ENCODE measurements at places on chromosomes 13 and 19.

DNA sequence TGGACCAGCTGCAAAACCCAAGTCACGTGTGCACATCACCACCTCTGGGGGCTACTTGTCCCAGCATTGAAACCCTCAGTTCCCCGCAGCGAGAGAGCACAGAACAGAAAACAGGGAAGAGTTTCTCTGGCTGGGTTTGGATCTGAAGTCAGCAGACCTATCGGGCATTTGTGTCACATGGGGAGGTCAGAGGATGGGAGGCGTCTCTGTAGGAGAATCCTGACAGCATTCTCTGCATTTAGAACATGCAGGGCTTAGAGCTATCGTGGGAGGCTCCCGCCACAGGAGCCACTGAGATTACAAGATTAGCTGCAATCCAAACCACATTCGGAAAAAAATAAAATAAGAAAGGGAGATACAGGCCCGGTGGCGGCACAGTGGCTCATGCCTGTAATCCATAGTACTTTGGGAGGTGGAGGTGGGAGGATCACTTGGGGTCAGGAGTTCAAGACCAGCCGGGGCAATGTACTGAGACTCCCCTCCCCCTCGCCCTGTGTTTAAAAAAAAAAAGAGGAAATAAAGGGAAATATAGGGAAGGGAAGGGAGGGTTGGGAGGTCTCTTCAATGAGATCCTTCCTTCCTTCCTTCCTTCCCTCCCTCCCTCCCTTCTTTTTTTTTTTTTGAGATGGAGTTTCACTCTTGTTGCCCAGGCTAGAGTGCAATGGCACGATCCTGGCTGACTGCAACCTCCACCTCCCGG is 2.9 kb upstream of the TLE6 start:
- no peak for DNase-seq

GRCh38 chr13:41492432-41493260 is 35.3 kb downstream of the RGCC start:
- no peak for DNase-seq

DNA sequence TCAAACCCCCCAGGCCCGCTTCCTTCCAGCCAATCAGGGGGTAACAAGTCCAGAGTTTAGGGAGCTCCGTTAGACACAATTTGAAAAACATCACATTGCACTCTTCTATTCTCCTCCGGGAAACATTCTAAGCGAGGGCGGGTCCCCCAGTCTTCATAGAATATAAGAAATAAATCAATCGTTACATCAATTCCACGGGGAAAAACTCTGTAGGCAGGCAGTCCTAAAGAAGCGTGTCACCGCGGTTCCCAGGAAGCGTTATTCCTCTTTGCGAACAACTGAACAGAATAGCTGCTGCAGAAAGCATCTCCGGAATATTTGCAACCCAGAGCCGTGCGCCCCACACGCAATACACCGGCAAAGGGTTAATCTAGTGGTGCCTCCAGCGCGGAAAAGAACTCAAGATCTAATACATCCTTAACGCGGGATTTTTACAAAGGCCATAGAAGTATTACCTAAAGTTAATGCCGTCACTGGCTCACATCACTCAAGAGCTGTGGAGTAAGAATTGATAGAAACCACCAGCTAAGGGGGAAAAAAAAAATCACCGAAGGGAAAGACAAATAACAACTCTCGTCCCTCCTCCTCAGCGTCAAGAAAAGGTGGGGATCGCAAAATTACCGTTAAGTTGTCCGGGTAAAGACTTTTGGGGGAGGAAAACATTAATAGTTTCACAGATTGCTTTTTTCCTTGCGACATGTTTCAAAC is 65.1 kb downstream of the KCNRG start:
- no peak for DNase-seq

- no peak for DNase-seq
These were observed 2.1 kb downstream of the IFNL2 start for GRCh38 chr19:39270036-39270871.

DNA sequence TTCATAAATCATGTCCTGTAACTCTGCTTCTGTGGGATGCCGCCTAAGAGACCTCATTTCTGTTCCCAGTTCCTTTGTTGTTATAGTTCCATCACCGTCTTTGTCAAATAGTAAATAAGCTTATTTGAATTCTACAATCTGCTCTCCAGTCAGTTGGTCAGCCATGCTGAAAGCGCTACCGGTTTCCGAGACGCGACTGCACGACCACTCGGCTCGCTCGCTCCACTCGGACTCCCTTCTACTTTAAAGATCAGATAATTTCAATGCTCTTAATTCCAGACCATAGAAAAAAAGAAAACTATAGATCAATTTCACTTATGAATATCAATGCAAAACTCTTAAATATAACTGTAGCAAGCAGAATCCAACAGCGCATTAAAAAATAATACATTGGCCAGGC is 64.2 kb upstream of the STK24 start:
- no peak for DNase-seq

DNA sequence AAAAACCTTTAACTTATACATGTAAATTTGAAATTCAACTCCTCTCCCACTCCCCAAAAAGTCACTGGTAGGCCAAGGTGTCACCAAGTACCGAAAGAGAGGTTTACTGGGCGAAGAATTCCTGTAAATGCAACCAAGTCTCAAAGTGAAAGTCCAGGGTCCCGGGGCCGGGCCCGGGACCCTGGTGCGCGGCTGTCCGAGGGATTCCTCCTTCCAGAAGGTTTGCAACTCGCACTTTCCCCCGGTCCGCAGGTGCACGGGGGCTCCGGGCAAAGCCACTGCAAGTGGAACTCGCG is 1.1 kb downstream of the STK24 start:
- DNase-seq, result no peak

DNA sequence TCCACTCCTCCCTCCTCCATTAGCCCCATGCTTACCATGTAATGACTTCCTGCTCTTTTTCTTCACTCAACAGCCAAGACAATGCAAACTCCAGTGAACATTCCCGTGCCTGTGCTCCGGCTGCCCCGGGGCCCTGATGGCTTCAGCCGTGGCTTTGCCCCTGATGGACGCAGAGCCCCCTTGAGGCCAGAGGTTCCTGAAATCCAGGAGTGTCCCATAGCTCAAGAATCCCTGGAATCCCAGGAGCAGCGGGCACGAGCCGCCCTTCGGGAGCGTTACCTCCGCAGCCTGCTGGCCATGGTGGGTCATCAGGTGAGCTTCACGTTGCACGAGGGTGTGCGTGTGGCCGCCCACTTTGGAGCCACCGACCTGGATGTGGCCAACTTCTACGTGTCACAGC is 2.9 kb upstream of the PPP1R37 start:
- no peak for DNase-seq

GRCh38 chr13:56457535-56458190 is 683.1 kb upstream of the PRR20A start:
- no peak for DNase-seq

DNA sequence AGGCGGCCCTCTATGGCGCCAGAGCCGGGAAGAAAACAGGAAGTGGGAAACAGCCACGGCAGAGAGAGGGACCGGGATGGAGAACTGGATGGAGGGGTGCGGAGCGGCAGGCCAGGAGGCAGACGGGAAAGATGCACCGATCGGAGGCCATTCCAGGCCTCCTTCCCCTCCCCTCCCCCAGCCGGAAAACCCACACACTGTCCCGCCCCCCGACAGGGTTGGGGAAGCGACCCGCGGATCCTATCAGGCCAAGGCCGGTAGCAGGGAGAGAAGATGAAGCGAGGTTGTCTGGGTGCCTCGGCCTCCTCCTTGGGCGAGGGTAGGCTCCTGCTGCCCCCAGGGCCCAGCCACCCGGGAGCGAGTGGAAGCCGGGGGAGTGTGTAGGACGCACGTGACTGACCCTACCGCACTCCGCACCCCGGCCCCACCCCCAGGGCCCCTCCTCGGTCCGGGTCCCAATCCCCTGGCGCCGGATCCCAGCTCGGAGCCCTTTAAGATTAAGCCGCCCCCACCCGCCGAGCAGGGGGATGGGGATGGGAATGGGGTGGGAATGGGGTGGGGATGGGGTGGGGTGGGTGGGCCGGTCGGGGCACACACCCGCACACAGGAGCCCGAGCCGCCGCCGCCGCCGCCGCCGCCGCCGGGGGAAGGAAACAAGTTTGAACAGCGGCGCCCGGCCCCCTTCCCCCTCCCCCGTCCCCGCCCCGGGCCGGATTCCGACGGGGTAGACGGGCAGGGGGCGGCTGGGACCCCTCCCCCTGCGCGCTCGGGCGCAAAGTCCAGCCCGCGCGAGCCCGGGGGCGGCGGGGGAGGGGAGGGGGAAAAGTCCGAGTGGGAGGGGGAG is 1.5 kb downstream of the ERF start:
- no peak for DNase-seq

DNA sequence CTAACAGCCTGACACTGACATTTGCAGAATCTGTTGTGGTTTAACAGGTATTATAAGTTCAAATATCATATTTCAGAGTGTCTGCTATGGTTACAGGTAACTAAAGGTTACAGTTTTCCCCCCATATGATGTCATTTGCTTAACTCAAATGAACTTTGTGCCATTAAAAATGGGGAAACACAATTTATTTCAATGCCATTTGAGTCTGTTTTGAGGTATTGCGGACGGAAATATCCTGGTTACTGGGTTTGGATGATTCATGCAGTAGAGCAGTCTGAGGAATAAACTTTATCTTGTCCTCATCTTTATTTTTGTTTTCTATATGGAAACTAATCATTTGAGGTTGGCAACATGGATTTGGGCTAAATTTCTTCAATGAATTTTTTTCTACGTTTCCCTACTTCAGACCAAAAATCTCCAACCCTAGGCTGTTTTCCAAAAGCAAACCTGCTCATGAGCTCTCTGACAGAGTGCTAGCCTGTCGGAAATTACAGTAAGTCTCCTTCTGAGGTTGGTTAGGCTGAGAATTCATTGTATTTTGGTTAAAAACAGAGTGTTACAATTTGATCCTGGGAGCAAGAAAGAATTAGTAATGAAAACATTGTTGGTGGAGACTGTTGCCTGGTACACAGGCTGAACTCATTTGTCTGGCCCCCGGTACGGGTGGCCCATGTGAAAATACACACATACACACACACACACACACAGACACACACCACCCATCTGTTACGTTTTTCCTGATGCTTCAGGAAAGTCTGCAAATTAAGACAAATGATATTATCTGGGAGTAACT is 66.1 kb downstream of the AKAP11 start:
- no peak for DNase-seq

Data from NCI-H2107 (cell line).